Fibroblast of skin of right biceps (primary cell): ENCODE measurements at places on chromosomes 6 and 20.

DNA sequence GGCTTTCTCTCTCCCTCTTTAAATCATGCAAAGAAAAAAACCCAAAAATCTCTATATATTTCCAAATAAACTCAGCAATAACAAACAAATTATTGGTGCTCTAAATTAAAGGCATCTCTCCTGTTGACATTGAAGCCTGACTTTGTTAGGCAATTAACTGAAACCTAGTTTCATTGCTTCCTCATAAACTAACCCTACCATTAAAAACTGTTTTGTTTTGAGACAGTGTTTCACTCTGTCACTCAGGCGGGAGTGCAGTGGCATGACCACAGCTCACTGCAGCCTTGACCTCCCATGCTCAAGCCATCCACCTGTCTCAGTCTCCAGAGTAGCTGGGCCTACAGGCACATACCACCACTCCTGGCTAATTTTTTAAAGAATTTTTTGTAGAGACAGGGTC, 34.9 kb downstream of the PIGU start:
- no peak for DNase-seq

DNA sequence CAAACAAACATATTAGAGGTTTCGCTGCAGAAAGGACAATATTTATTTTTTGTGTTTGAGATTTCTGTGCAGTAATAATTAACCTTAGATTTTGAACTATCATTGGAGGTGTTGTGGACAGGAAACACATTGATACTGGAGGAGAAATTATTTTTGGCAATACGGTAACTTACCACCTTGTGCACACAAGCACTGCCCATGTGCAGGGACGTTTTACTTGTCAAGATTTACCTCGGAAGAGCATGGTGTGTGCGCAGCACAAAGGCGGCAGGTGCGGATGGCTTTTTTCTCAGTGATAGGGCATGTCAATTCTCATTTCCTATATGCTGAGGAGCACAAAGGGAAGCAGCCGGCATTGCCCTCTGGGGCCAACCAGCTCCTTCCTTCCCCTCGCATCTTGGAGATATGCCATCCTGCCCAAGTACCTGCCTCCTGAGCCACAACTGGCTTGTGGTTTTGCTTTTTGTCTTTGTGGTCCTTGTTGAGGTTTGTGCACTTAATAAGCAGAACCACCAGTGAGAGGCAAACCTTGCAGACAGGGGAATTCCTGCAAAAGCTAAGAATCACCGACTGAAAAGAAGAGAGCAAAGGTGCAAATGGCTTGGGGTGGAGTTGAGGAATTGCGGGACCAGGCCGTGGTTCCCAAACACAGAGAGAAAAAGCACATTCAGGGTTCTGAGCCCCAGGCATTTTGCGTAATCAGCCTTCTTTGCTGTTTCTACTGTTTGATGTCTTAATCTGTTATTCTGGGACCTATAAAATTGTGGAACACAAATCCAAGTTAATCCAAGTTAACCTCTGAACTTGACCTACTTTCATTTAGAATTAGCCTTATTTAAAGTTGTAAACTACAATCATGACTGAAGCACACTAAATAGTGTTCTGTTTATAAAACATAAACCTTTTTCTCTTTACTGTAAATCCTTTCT, 21.9 kb downstream of the SAMD5 start:
- DNase-seq, result no peak

DNA sequence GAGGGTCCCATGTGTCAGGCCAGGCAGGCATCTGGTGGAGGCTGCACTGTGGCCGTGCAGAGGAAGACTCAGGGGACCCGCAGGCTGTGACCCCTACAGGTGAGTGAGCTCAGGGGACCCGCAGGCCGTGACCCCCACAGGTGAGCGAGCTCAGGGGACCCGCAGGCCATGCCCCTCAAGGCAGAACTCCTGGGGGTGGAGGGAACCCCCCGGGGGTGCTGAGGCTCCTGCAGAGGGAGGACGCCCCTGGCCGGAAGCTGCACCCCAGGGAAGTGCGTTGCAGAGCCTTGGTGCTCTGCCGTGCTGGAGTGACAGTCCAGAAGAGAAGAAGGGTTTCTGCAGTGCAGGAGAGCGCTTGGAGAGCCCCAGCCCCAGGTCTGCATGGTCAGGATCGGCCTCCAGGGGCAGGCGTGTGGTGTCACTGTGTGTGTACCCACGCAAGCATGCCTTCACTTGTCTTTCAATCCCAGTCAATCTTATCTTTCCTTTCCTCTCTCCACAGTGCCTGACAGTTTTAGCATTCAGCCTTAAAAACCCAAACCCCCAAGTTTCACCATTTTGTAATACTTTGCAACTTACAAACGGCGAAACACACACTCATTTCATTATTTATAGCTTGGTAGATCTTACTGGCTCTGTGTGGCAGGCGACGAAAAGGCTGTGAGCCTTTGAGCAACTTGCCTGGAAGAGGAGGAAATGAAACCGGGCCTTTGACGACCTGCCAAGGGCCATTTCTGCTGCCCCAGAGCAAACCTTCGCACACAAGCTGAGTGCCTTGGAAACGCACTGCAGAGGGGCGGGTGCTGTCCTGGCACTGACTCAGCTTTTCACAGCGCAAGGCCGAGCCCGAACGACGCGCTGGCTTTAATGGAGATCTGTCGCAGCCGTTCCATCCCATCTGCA, 101.4 kb upstream of the AGPAT4 start:
- peak; percentile 46 for DNase-seq

DNA sequence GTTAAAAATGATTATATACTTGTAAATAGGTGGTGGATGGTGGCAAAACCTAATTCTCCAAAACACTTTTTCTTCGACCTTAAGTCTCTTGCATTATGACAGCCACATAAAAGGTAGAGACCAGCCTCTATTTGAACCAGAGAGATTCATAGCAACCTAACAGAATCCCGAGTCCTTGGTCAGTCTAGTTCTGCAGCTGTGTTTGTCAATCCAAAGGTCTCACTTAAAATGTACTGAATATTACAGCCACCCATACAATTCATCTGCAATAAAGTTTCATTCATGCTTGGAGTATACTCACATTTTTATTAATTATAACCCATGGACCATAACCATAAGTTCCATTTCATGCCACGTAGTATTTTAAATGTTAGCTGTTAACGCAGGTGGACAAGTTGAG, 87.2 kb downstream of the EPM2A start:
- no peak for DNase-seq

GRCh38 chr20:19129306-19129705, 83.1 kb upstream of the SLC24A3 start:
- DNase-seq, result no peak
